ENCODE measurements at places on chromosomes 1 and 21.

GRCh38 chr1:116820369-116820768, 66.1 kb downstream of the CD2 start:
- DNase-seq: peak; percentile 98

GRCh38 chr1:231446138-231446537, 24.1 kb upstream of the EGLN1 start:
- DNase-seq: no peak

DNA sequence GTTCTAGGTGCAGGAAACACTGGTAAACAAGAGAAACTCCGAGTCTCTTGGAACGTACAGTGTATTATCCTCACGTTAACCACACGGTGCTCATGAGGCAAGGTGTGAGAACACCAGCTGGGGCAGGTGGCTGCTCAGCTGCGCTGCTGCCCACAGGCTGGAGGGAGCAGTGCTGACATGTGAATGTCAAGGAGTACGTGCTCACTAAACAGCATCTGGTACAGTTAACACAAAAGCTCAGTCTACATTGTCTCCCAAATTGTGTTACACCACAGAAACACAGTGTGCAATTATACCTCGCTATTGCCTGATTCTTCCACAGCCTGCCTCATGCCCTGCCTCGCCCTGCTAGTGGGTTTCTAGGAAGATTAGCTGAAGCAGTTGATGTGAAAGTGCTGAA, 138.4 kb downstream of the GLIS1 start:
- DNase-seq: no peak

DNA sequence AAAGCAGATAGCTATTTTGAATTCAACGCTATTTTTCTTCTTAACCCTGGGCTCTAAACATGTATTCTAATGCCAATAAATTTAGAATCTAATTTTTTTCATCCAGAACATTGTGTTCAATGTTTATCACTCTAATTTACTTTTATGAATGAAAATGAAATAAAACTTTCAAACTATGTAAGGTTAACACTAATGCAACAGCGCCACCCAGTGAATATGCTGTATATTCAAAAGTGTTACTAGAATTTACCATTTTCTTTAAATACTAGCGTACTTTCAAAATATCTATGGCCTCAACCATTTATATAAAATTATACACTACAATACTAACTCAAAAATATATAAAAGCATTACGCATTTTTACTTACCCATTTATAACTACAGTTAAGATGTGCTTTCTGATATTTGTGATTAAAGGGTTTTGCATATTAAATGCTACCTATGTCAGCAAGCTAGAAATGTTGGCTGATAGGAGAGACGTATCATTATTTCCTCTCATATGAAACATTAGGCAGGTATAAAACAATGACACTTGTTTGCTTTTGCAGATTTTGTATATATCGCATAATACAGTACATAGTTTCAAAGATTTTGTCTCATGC, 5.9 kb upstream of the NUF2 start:
- no peak for DNase-seq

DNA sequence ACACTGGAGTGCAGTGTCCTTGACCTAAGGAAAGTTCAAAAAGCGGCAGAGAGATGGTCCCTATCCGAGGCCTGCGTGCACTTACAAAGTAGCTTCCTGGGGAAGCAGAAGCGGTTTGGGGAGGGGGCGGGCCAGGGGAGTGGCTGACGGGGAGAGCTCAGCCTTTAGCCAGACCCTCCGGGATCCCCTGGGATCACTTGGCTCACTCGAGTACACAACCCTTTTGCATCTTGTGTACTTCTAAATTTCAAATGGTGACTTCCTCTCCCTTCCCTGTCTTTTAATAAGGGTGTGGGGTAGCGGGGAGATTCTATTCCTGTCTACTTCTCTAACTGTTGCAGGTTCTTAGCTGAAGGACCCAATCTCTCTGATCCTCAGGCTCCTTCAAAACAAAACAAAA, 18.1 kb upstream of the SNX27 start:
- no peak for DNase-seq

GRCh38 chr1:247288341-247288740, 32.5 kb downstream of the VN1R5 start:
- no peak for DNase-seq

- DNase-seq: peak; percentile 87
Observed at GRCh38 chr1:227396539-227397353, 78.5 kb upstream of the CDC42BPA start.

GRCh38 chr1:8182034-8182761, 135.7 kb upstream of the SLC45A1 start:
- DNase-seq: peak; percentile 18

Measured in NCI-H226 (cell line).